ENCODE measurements at places on chromosomes 13 and 19.
A peak's percentile ranks its signal among the peaks of the same experiment; 100 is the strongest.

DNA sequence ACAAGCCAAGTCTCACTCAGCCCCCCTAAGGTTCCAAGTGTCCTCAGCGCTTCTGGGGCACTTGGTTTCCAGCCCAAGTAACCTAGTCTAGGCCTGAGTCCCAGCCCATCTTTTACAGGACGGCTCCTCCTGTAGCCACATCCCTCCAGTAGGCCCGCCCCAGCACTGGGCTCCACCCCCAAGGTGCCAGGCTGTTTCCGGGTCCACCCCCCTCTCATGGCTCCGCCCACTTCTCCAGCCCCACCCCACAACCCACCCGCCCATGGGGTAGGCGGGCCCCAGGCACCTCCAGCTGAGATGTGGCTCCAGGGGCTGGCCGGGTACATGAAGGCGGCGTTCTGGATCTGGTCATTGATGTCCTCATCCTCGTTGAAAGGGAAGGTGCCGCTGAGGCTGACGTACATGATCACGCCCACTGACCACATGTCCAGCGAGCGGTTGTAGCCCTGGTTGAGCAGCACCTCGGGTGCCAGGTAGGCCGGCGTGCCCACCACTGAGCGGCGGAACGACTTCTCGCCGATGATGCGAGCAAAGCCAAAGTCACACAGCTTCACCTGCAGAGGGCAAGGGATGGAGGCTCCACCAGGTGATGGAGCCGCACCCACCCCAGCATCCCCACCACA is 17.2 kb upstream of the DACT3 start:
- DNase-seq = peak; percentile 59

DNA sequence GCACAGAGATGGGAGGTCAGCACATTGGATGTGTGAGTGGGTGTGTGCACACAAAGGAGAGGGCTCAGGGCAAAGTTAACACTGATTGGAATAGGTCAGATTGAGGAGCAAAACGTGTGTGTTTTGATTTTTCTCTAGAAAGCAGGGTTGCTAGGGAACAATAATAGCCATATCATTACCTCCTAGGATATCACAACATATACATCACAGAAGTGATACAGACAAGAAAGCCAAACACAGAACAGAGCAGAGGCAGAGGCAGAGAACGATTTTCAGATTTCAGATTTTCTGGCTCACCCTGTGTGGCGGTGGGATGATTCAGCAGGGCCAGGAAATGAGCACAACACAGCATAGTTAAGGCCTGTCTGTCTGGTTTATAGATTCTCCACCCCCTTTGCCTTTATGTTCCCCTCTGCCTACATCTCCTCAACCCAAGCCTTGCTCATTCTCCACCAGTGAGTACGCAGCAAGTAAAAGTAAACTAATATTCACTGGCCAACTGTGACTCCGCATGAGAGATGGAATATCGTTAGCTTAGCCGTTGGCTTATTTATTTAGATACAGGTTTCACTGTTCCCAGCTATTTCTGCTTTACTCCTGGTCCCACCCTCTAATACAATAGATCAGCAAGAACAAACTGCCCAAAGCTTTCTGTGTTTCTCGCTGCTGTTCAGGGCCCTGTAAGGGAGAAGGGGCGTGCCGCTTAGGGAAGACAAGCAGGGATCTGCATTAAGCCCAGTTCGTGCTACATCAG is 182.7 kb upstream of the TSC22D1 start:
- DNase-seq = peak; percentile 12

DNA sequence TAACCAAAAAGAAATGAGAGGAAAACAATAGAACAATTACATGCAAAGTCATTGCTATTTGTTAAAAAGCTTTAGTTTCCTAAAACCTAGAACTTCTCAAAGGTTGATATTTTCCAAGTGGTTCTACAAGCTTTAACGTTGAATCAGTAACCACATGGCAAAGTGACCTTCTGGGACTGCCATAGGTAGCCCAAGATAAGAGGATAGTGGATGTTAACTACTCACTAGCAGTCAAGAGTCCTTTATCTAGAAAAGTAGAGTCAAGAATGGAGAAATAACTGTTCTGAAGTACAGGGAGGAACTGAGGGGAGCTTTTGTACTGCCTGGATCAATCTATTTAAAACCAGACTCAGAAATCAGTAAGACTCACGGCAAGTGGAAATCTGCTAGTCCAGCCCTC is 9.9 kb upstream of the SLC46A3 start:
- DNase-seq = no peak

- peak; percentile 58 for DNase-seq
These were observed 460.0 kb downstream of the FOXO1 start for GRCh38 chr13:40206241-40207000.

DNA sequence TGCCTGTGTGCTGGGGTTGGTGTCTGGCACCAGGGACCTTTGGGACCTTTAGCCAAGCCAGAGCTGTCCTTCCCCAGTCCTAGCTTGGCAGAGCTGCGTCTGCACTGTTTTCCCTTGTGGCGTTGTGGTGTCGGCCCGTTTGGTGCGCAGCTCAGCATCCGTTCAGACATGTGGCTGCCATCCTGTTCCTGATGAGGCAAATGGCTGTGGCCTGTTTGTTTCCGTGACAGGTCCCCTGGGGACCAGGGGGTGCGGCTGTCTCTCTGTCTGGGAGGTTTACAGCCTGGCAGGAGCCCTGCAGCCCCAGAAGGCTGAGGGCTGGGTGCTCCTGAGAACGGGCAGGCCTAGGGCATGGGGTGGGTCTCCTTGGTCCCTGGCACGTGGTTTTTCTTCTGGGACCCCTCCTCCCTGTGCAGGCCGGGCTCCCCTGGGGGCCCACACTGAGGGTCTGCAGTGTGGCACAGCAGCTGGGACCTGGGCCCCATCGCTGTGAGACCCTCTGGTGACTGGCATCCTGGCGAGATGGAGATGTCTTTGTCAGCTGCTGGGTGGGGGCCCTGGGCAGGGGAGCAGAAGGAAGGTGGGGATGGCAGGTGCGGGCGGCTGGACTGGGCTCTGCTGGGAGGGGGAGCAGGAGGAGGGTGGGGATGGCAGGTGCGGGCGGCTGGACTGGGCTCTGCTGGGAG is 4.0 kb downstream of the SPPL2B start:
- DNase-seq = no peak

GRCh38 chr19:6587093-6587820 is 3.7 kb downstream of the CD70 start:
- DNase-seq = no peak

GRCh38 chr13:107834717-107835116 is 380.6 kb downstream of the LIG4 start:
- DNase-seq = no peak

Measured in stimulated activated CD4-positive, alpha-beta T cell treated with anti-CD3 and anti-CD28 coated beads, Interleukin-4, amount 100 ng/mL, for 24 hours (primary cell).